SJSA1 (cell line): ENCODE measurements at places on chromosomes 3 and 15. TPM values are rescaled to one million over a fixed set of nuclear protein-coding genes. Genes with fewer than 3 reads are reported as not detected.
A peak's percentile ranks its signal among the peaks of the same experiment; 100 is the strongest.

GRCh38 chr3:26719134-26719533 lies 96.6 kb downstream of the LRRC3B start:
- H3K27ac ChIP-seq, result no peak overlapping the region
- no peaks in the 10 kb centered on the region for H3K36me3 ChIP-seq
- no peaks in the 10 kb centered on the region for H3K4me1 ChIP-seq
- H3K27me3 ChIP-seq, result no peaks in the 10 kb centered on the region
- DNase-seq, result no peak
- H3K4me3 ChIP-seq, result no peak overlapping the region

PRR20G gene
- total RNA-seq, result not detected in 2 replicates

MEIS2 gene
- 3.0 and 4.2 TPM in 2 replicates for total RNA-seq

MAP6D1 gene
- total RNA-seq, result 1.5 and 3.0 TPM in 2 replicates

DNA sequence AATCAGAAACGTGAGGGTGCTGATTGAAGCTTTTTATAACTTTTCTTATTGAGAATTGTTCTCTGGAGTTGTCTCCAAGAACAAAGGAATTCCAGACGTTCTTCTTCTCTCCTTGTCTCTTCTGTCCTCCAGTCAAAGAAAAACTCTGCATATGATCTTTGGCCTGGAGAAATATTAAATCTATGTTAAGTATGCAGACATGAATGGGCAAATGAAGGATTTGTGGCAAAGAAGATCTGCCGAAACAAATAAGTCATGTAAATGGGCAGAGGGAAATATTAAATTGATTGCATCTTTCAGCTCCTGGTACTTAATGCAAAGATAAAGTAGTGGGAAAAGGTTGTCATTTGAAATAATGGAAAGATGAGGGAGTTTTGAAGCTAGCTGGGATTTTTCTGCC lies 74.9 kb downstream of the IGF1R start:
- no peak overlapping the region for H3K4me3 ChIP-seq
- H3K4me1 ChIP-seq, result peaks cover 79% of the 10 kb centered on the region
- H3K27ac ChIP-seq, result no peak overlapping the region
- H3K36me3 ChIP-seq, result no peaks in the 10 kb centered on the region; the same call in 1 of the 2 replicates
- no peak for DNase-seq

CFAP44 gene
- total RNA-seq, result 0.82 TPM in 1 of 2 replicates, not detected in the other

DNA sequence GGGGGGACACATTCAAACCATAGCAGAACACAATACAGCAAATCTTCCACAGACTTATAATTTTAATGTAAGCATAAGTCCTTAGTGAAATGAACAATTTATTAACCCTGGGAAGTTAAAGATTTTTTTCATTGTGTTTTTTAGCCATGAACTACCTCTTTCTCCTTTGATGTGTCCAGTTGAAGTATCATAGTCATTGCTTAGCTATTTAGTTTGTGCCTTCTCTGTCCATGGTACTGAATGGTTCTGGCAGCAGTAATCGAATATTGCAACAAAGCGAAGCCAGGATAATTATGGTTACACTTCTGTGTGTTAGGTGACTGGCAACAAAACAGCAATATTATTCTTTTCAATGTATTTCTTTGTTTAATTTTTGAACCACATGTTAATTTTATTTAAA lies 403.0 kb upstream of the ONECUT1 start:
- no peak overlapping the region for H3K27ac ChIP-seq
- no peak overlapping the region for H3K4me3 ChIP-seq
- H3K4me1 ChIP-seq, result no peaks in the 10 kb centered on the region
- no peaks in the 10 kb centered on the region for H3K27me3 ChIP-seq

DNA sequence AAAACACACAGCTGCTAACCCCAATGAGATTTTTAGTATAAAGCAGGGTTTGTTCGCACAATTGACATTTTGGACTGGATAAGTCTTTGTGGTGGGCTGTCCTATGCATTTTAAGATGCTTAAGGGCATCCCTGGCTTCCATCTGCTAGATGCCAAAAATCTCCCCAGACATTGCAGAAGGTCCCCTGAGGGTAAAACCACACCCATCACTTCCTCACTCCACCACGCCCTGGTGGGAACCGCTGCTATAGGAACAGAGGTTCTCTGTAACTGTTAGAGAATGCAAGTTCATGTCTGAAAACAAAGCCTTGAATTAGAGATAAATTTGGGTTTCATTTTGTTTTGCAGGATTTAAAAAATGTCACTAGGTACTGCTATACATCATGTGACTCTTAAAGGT lies 67.7 kb downstream of the ARHGEF26 start:
- no peaks in the 10 kb centered on the region for H3K4me1 ChIP-seq
- H3K27ac ChIP-seq, result no peak overlapping the region
- H3K27me3 ChIP-seq, result no peaks in the 10 kb centered on the region
- no peak overlapping the region for H3K4me3 ChIP-seq
- DNase-seq, result no peak
- H3K36me3 ChIP-seq, result peaks cover 3% of the 10 kb centered on the region; the same call in 1 of the 2 replicates

GRCh38 chr3:196499061-196499460 lies 4.5 kb downstream of the RNF168 start:
- no peaks in the 10 kb centered on the region for H3K27me3 ChIP-seq
- H3K27ac ChIP-seq, result no peak overlapping the region
- no peak for DNase-seq

DNA sequence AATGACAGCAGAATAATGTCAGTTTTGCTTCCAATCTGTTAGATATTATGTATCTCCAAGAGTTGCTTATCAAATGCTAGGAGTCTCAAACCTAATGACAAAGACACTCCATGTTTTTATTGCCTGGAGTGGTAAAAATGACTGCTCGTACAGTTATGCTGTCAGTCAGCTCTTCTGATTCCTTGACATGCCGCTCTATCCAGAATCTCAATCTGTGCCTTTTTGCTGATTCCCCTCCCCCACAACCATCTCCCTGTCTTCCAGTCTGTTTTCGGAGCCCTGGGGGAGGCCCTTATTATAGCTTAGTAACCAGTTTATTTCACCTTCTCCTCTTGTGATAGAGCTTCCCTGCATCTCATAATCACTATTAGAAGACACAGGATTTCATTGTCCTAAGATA lies 2.6 kb downstream of the MKRN2 start:
- H3K4me1 ChIP-seq, result peaks cover 21% of the 10 kb centered on the region
- DNase-seq, result no peak
- H3K27me3 ChIP-seq, result no peaks in the 10 kb centered on the region
- no peak overlapping the region for H3K27ac ChIP-seq
- H3K36me3 ChIP-seq, result peaks cover 5% of the 10 kb centered on the region

ACAN gene
- total RNA-seq, result not detected in 2 replicates

KNG1 gene
- not detected in 2 replicates for total RNA-seq

GRCh38 chr3:97896129-97896528 lies 74.3 kb downstream of the CRYBG3 start:
- no peak overlapping the region for H3K4me3 ChIP-seq
- DNase-seq, result no peak
- no peaks in the 10 kb centered on the region for H3K27me3 ChIP-seq
- no peaks in the 10 kb centered on the region for H3K4me1 ChIP-seq
- H3K36me3 ChIP-seq, result peaks cover 11% of the 10 kb centered on the region

DNA sequence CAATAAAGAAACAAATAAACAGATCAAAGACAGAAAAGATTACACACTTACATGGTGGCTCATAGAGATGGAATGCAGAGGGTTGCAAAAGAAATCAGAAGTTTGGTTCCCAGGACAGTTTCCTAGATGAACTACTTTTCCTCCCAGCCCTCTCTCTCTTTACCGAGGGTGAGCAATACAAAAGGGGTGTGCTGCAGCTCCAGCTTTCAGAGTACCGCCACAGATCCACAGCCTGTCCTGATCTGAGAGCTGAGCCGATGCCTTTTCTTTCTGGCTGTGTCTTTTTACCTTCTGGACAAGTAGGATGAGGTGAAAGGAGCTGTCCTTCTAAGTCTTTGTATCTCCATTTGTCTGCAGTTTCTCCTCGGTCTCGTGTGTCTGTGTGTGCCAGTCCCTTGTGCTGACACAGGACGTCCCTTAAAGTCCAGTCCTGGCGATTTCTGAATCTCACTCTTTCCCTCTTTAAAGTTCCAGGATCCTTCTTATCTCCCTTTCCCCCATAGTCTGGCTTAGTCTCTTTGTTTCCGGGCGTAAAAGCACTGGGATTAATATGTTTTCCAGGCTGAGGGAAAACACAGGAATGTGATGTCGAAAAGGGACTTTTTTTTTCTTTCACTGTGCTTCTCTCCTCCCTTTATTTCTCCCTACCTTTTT lies 540 bp downstream of the CCDC80 start:
- no peaks in the 10 kb centered on the region for H3K27me3 ChIP-seq
- no peaks in the 10 kb centered on the region; the same call in 1 of the 2 replicates for H3K36me3 ChIP-seq
- H3K27ac ChIP-seq, result peak overlapping the region; percentile 92
- H3K4me3 ChIP-seq, result peak overlapping the region; percentile 34
- DNase-seq, result peak; percentile 80

MLF1 gene
- 13.0 and 18.2 TPM in 2 replicates for total RNA-seq

THRB gene
- 1.5 and 3.2 TPM in 2 replicates for total RNA-seq

DNA sequence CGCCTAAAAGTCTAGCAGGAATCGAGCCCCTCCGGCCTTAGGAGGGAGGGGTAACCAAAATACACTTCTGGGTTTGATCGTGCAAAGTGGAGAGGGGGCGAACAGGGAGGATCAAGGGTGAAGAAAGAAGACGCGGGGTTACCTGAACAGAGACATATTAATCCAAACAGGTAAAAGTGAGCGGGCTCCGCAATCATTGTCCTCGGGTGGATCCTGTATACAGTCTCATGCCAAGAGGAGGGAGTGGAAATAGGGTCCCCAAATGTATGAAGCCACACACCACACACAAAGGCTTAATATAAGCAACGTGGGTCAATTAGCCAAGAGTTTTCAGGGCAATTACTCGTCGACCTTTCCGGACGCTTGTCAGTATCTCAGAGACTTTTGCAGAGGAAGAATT lies 749.5 kb downstream of the ROBO1 start:
- peak overlapping the region; percentile 81 for H3K4me3 ChIP-seq
- H3K27ac ChIP-seq, result peak overlapping the region; percentile 96; the same call in 1 of the 2 replicates
- no peak for DNase-seq
- no peaks in the 10 kb centered on the region; the same call in 1 of the 2 replicates for H3K36me3 ChIP-seq
- no peaks in the 10 kb centered on the region for H3K27me3 ChIP-seq
- H3K4me1 ChIP-seq, result peaks cover 17% of the 10 kb centered on the region

TRANK1 gene
- 0.91 and 2.4 TPM in 2 replicates for total RNA-seq

- H3K36me3 ChIP-seq, result peaks cover 16% of the 10 kb centered on the region
- DNase-seq, result peak; percentile 74
- no peak overlapping the region for H3K4me3 ChIP-seq
- no peaks in the 10 kb centered on the region for H3K27me3 ChIP-seq
- peaks cover 26% of the 10 kb centered on the region for H3K4me1 ChIP-seq
- H3K27ac ChIP-seq, result peak overlapping the region; percentile 88
Measured at GRCh38 chr3:134201201-134202130, 49.2 kb downstream of the RYK start.

GRCh38 chr3:30894521-30895251 lies at the start of gene GADL1:
Gene GADL1, minus strand, starts transcription at chr3:30894661. Its CDS starts 47 bp downstream, at chr3:30894614.
- no peaks in the 10 kb centered on the region for H3K36me3 ChIP-seq
- H3K4me1 ChIP-seq, result peaks cover 5% of the 10 kb centered on the region; the same call in 1 of the 2 replicates
- no peak within 1 kb of the TSS for H3K27ac ChIP-seq
- peak; percentile 11 for DNase-seq

ASB14 gene
- not detected in 2 replicates for total RNA-seq

DNA sequence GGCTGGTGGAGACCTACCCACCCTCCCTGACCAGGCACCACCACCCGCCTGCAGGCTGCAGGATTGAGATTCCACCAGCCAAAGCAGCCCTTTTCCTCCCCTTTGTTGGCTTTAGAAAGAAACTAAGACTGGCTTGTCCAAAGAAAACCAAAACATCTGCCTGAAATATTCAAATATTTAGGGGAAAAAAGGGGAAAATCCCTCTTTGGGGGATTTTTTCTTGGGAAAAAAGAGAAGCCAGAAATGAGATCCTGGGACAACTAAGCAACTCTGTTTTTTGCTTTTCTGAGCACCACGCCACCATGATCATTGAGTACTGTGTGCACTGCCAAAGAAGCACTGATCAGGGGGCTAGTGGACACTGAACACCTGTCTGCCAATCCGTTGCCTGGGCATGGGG lies 2.6 kb downstream of the DCLK3 start:
- peaks cover 36% of the 10 kb centered on the region for H3K27me3 ChIP-seq
- no peaks in the 10 kb centered on the region for H3K36me3 ChIP-seq
- no peak overlapping the region for H3K27ac ChIP-seq

DNA sequence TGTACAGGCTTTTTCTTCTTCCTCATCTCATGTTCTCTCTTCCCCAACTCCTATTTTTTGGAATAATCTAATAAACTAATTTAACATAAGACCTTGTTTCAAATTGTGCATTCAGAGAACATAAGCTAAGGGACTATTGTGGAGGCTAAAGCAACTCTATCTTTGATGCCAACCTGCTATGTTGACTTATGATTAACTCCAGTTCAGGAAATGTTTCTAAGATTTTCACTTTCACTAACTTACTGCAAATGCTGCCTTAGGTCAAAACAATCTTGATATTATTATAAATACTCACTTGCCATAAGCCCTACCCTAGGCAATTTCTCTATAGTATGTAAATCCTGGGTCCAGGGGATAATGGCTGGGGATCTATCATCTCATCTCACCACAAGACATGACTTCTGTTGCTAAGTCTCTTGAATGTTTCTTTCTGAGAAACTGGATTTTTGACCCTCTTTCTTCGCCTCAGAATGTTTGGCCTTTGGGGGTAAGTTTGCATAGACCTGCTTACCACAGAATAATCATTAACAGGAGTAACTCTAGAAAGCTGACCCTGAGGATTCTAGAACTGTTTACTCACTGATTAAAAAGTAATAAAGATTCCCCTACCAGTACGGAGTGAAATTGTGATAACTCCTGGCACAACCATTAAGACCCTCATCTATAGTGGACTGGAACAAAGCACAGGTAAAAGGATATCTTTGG lies 768.1 kb downstream of the GBE1 start:
- no peak overlapping the region for H3K27ac ChIP-seq
- H3K4me1 ChIP-seq, result no peaks in the 10 kb centered on the region
- H3K36me3 ChIP-seq, result no peaks in the 10 kb centered on the region
- no peak for DNase-seq

DNA sequence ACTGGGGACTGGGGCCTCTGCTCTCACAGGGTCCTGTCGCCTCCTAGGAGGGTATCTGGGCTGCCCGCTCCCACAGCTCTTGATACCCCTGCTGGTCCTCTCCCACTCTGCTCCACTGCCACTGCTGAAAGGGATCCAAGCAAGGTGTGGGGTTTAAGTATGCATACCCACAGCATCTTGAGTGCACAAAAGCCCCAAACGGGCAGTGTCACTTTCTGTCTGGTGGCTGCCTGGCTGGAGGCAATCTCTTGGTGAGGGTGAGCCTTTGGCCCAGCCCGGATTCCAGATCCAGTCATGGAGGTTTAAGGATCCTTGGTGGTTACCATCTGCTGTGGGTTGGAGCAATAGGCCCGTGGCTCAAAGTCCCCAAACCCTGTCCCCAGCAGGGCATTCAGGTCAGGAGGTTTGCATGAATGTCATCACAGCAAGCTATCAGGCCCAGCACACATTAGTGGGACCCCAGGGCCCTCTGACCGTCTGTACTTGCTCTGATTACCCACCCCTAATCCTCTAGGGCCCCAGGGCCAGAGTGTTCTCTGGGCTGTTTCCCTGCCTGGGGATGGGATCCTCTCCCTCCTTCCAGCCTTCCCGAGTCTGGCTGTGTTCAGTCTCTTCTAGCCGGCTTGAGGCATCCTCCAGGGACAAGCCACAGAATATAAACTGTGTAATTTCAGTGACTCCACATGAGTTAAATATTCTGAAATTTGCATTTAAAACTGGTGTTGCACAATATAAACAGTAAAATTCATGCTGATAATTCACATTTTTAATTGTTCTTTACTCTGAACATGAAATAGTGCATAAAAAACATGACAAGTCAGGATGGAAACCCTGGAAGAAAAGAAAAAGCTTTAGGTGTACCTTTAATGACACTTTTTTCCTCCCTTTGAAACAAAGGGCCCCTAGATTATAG lies 4.9 kb upstream of the TJP1 start:
- no peak overlapping the region for H3K4me3 ChIP-seq
- no peak overlapping the region for H3K27ac ChIP-seq
- no peak for DNase-seq
- H3K36me3 ChIP-seq, result peaks cover 1% of the 10 kb centered on the region
- H3K27me3 ChIP-seq, result no peaks in the 10 kb centered on the region
